HTR-8/SVneo (cell line): ENCODE measurements at places on chromosomes 7 and 10.

DNA sequence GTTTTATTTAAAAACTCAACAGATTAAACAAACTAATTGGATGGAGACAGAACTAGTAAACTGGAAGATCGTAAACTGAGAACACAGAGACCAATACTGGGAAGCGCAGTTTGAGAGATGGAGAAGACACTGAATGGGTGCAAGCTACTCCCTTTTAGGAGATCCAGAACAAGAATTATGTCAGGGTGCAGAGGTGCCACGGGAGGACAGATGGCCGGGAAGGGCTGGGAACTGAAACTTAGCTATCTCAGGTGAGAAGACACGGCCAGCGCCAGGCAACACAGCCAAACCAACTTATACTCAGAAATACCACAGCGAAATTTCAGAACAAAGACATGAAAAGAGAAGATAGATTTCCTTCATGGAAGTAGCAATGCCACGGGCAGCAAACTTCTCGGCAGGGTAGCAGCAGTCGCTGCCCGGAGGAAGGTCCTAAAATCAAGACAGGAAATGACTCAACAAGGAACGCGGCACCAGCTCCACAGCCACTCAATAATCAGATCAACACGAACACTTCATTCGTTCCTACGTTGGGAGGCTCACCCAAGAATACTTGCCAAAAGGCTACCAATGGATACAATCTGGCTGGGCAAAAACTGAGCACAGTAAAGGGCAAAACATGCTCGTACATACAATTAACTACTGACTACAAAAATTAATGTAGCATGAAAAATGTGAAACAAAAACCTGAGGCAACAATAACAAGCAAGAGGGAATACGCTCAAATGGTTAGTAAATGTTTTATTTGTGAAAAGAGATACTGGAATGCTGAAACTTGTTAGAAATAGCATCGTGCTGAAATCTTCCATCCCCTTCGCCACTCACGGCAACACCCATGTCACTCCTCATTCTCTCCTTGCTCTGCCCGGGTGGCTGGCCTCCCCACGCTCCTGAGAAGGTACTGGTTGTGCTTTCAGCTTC lies 2.2 kb upstream of the LRRC27 start:
- DNase-seq: peak; percentile 48

- no peak for DNase-seq
Observed at GRCh38 chr7:36203071-36203790, 50.2 kb downstream of the EEPD1 start.

- DNase-seq: no peak
Observed at GRCh38 chr10:93461807-93462178, 20.3 kb downstream of the MYOF start.

- DNase-seq: no peak
Observed at GRCh38 chr7:74101061-74101681, 17.6 kb downstream of the LIMK1 start.

DNA sequence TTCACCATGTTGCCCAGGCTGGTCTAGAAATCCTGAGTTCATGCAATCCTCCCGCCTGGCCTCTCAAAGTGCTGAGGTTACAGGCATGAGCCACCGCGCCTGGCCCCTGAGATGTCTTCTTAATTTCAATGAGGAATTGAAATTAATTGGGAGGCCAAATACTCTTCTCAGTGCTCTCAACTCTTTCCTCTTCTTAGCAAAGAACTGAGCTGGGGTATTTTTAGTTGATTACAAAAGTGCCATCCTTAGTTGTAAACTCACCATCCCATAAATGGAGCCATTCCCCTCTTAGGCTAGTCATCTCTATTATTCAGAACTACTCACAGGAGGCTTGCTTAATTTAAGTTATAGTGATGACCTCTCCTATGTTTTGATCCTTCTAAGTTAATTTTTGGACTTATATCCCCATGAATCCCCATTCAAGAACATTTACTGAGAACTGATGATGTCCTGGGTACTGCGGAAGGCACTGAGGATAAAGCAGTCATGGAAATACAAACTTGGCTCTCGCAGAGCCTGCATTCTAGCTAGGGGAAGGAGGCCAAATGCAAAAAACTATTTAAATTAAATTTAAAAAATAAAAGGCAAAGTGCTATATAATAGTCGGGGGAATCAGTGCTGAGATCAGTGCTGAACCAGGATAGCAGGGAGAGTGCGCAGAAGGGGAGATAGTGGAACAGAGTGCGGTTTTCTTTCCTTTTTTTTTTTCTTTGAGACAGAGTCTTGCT lies 145.3 kb downstream of the SFMBT2 start:
- no peak for DNase-seq
